ENCODE measurements at places on chromosomes 5 and 9.

DNA sequence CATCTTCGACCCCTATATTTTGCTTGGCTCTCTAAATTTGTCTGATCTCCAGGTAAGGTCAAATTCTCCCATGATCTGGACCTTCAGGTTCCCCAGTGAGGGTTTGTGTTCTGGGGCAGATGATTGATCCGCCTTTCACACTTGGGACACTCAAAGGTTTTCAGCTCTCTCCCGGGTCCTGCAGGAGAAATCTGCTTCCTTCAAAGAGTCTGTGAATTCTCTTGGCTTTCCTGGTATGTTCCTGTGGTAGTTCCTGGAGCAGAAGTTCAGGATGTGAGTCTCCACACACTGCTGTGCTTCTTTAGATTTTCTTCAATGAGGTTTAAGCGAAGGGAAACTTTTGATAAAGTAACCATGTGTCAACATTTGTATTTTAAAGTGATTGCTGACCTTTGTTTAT lies 318.0 kb downstream of the TAF11L14 start:
- no peak for DNase-seq

DNA sequence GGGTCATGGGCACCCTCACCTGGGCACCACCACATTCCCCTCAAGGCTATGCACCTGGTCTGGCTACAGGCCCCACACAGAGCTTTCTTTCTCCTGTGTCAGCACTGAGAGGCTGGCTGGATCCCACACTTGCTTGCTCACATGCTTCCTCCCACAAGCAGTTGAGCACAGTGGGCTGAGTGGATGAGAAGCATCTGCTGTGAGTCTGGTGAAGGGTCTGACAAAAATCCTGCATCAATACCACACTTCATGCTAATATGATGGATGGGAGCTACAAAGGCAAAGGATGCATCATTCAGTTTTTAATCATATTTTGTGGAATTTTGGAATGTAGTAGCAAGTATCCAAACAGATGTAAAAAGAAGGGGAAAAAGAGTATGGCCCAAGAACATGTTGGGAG lies 830.8 kb upstream of the PTPRD start:
- DNase-seq, result no peak

DNA sequence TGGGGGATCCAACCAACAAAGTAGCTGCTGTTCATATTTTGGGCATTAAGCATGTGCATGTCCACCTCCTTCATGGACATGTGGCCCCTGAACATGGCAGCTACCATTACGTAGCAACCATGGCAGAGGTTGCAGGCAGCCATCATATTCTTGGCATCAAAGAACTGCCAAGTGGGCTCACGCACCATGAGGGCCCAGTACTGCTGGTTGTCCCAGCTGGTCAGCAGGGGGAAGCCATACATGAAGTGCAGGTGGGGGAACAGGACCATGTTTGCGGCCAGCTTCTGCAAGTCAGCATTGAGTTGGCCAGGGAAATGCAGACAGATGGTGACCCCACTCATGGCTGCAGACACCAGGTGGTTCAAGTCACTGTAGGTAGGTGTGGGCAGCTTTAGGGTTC lies 9.5 kb downstream of the MTAP start:
- DNase-seq, result no peak

- DNase-seq, result no peak
Measured at GRCh38 chr9:84668196-84669012, 1.1 kb upstream of the NTRK2 start.

DNA sequence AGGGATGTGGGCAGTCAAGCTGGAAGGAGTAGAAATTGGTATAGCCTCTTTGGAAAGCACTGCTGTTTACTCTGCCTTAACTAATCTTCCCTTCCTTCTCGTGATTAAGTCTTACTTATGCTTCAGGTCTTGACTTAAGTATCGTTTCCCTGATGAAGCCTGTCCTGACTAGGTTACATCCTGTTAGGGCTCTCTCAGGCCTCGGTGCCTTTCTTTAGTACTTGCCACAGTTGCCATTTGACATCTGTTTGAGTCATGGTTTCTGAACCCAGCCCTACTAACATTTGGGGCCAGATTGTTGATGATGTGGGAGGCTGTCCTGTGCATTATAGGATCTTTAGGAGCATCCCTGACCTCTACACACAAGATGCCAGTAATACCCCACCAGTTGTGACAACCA lies 94.4 kb downstream of the GAPVD1 start:
- DNase-seq, result no peak

- DNase-seq, result no peak
Measured at GRCh38 chr9:35605351-35606137, 482 bp downstream of the TESK1 start.

DNA sequence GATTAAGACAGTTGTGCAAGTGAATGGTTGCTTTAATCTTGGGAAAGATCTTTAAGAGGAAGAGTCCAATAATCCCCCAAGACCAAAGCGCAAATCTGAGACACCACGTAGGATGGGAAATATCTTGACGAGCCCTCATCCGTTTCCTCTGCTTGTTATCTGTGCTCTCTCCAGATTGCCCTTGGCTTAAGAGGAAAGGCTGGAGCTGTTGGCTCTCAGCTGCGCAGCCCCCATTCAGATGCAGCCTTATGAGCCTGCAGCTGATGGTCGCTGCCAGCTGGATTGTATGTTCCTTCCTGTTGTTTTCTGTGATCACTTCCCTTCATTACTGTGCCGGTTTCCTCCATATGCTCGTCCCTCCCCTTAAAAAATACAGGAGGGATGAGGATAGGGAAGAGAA lies 47.7 kb downstream of the PWWP2A start:
- no peak for DNase-seq

GRCh38 chr9:71944754-71945375 lies 33.4 kb downstream of the C9orf85 start:
- DNase-seq, result no peak

DNA sequence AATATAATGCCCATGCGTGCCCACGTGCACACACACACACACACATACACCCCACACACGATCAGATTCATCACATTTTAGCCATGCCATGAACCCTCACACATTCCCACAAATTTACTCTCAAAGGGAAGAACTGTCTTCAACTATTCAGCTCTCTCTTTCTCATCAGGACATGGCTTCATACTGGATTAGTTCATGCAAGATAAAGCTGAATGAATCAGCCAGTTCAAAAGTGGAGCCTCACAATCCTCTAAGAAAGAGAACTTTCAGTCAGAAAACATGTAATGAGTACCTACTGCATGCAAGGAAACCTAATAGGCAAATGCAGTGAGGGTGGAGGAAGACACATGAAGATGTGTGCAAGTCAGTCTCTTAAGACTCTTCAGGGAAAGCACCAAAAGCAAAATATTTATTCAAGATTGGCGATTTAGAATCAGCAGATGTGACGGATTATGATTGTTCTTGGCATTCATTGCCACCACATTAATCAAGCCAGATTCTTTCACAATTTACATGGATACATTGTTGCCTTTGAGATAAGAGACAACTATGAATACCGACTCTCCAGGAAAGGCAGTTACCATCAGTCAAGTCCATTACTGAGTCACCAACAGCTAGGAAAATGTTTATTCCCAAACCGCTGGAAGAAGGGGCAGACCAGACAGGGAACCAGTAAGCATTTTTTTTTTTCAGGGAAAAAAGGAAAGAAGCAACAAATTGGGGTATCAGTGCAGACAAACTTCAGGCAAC lies 30.3 kb upstream of the PUM3 start:
- no peak for DNase-seq

GRCh38 chr5:59151162-59151889 lies 568.5 kb downstream of the RAB3C start:
- DNase-seq, result no peak

DNA sequence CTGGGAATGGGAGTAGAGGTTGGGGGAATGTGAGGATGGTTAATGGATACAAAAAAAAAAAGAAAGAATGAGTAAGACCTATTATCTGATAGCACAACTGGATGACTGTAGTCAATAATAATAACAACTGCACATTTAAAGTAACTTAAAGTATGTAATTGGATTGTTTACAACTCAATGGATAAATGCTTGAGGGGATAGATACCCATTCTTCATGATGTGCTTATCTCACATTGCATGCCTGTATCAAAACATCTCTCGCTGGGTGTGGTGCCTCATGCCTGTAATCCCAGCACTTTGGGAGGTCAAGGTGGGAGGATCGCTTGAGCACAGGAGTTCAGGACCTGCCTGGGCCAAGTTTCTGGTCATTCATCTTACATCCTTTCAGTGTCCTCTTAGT lies 34.6 kb downstream of the MCCC2 start:
- DNase-seq, result no peak

GRCh38 chr5:80962630-80963520 lies 2.7 kb downstream of the RASGRF2 start:
- no peak for DNase-seq

GRCh38 chr5:35041261-35041660 lies 6.5 kb downstream of the AGXT2 start:
- DNase-seq, result no peak

- DNase-seq, result peak; percentile 5
Measured at GRCh38 chr9:27528886-27529315, 713 bp downstream of the MOB3B start.

All from esophagus squamous epithelium (tissue), 5 donors.